CD8-positive, alpha-beta T cell (primary cell): ENCODE measurements at places on chromosomes 3 and 15.

DNA sequence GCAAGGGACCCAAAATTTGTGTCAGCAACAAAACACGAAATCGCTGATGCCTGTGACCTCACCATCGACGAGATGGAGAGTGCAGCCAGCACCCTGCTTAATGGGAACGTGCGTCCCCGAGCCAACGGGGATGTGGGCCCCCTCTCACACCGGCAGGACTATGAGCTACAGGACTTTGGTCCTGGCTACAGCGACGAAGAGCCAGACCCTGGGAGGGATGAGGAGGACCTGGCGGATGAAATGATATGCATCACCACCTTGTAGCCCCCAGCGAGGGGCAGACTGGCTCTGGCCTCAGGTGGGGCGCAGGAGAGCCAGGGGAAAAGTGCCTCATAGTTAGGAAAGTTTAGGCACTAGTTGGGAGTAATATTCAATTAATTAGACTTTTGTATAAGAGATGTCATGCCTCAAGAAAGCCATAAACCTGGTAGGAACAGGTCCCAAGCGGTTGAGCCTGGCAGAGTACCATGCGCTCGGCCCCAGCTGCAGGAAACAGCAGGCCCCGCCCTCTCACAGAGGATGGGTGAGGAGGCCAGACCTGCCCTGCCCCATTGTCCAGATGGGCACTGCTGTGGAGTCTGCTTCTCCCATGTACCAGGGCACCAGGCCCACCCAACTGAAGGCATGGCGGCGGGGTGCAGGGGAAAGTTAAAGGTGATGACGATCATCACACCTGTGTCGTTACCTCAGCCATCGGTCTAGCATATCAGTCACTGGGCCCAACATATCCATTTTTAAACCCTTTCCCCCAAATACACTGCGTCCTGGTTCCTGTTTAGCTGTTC lies 34.9 kb downstream of the CHDH start:
- no peak for DNase-seq

GRCh38 chr3:167716920-167717319 lies 17.8 kb downstream of the PDCD10 start:
- no peak for DNase-seq

GRCh38 chr3:26559227-26559626 lies 63.3 kb upstream of the LRRC3B start:
- no peak for DNase-seq

- no peak for DNase-seq
These were observed 39.1 kb downstream of the HCN4 start for GRCh38 chr15:73329501-73330200.

GRCh38 chr3:86175593-86176444 lies 815.1 kb downstream of the VGLL3 start:
- no peak for DNase-seq

DNA sequence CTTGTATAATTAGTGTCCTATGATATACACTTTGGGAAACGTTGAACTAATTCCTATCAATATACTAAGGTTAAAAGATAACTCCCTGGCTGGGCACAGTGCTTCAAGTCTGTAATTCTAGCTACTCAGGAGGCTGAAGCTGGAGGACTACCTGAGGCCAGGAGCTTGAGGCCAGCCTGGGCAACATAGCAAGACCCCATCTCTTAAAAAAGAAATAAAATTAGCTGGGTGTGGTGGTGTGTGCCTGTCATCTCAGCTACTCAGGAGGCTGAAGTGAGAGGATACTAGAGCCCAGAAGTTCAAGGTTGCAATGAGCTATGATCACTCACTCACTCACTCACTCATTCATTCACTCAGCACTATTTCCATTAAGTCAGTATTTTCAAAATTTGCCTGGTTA lies 55.2 kb downstream of the SLC12A6 start:
- DNase-seq = no peak

DNA sequence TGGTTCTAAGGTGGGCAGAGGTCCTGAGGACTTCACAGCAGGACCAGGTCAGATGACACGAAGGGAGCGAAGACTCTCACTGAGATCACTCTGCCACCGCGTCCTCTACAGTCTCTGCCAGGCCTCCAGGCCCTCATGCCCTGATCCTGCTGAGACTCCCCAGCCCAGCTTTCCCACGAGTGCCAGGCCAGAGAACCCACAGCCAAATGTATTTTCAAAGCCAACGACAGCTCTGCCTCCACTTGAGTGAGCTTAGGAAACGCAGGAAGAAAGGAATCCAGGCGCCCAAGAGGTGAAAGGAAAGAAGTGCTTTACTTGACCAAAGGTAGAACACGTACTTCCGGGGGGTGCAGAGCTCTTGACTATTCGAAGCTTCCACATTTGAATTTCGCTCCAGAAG lies 275.0 kb downstream of the XXYLT1 start:
- no peak for DNase-seq

- no peak for DNase-seq
These were observed 343.0 kb upstream of the THRB start for GRCh38 chr3:24837601-24838000.

DNA sequence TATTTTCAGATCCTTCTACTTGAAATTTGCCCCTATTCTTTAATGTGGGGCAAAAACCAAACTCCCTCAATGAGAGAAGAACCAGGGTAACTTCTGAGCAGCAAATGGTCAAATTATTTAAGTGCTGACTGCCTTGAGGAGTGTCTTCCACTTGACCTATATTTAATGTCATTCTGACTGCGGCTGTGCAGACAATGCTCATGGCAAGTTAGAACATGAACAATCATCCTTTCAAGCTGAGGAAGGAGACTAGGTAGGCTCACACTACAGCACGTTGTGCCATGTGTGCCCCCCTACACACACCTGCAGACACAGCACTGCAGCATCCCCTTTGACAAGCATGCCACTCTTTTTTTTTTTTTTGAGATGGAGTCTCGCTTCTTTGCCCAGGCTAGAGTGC lies 98.2 kb downstream of the OSBPL10 start:
- no peak for DNase-seq

DNA sequence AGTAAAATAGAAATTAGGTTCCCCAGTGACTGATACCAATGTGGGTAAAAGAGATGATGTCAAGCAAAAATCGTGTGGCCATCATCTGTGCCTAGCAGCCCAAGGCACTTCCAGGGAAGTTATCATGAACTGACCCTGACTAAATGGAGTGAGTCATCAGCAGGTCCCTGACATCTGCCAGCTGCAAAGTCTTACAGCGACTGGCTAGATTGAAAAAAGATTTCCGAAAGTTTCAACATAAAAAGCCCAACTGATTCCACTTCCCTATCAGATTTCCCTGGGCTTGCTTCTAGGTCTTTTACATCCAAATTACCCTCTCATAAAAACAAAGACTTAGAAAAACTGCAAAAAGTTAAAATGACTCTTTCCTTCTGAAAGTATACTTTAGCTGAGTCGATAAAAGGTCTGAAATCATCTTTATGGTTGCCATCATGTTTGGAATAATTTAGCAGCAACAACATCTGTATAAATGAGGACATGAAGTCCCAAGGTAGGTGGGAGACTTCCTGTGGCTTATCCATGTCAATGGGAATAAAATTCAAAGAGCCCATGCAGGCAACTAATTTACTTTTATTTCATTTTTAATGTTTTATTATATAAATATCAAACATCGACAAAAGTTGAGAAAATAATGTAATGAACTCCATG lies 342.8 kb downstream of the ERC2 start:
- no peak for DNase-seq

GRCh38 chr15:78233496-78233895 lies 869 bp downstream of the ACSBG1 start:
- no peak for DNase-seq

- no peak for DNase-seq
These were observed 57.5 kb downstream of the RBPMS2 start for GRCh38 chr15:64717735-64718495.

GRCh38 chr3:11136116-11136515 lies 18.2 kb upstream of the HRH1 start:
- no peak for DNase-seq

DNA sequence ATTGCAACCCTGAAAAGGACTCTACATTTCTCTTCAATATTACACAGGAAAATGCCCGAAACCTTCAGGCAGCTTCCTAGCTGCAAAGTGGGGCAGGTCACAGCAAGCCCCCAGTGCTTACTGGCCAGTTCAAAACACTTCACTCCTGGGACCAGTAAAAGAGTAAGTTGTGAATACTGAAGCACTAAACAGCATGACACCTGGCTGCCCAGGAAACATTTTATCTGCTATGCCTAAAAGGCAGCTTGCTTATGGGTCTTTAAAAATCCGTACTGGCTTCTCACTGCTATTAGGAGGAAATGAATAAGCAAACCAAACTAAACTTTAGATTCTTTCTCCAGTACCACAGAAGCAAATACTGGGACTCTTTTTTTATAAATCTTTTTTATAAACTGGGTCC lies 457.9 kb upstream of the ALCAM start:
- DNase-seq = no peak

- peak; percentile 30 for DNase-seq
These were observed 79.8 kb downstream of the ABHD5 start for GRCh38 chr3:43770426-43771103.

DNA sequence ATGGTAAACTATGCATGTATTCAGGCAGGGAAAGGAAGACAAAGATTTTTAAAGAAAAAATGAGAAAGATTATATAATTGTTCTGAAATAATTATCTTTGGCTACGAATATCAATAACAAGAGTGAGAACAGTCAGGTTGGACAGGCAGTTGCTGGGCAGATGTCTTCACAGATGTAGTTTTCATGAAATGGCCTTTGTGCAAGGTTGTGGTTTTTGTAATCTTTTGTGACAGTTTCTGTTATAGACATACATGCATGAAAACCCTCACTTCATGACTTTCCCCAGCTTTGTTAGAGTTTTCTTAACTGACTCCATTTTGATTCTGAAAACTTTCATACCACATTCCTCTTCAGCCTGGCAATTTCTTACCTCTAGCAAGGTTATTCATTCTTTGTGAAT lies 34.9 kb upstream of the SLC25A36 start:
- no peak for DNase-seq

GRCh38 chr3:13608969-13609725 lies 60.2 kb downstream of the FBLN2 start:
- no peak for DNase-seq

DNA sequence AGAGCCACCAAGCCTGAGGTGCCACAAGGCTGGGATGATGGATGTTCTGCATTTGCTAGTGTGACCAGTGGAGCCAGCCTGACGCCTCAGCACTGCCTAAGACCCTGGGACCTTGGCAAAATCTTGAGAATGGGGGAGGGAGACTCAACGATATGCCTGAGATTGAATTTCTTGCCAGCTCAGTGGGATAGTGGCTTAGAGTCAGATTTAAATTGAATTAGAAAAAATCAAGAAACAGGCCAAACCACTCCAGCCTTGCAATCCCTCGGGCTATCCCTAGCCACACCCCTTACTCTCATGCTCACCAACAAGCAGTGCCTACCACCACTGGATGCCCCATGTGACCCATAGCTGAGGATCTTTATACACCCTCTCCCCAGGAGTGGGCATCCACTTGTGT lies 18.7 kb upstream of the PDE8A start:
- no peak for DNase-seq

DNA sequence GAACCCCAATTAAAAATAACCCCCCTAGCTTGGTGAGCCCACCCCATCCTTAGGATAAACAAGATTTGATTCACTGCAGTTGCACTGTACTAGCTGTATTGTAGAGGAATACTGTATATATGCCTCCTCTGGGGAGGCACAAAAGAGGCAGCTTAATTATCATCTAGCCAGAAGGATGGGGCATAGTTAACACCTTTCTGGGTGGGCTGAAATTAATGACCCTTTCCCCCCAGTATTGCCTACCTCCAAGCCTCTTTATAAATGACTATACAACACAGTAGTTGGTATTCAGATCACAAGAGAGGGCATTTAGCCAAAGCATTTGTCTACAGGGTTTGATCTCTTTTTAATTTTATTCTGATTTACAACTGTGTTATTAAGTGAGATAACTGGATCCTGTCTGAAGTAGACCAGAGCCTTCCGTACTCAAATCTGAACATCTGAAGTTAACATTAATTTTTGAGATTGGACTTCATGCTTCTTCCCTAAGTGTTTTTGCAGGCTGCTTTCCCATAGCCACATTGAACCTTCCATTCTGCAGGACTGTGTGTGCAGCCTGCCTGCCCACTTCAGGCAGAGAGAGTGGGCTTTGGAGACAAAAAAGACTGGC lies 807.0 kb upstream of the ARRDC4 start:
- no peak for DNase-seq

GRCh38 chr3:63042833-63043232 lies 167.6 kb upstream of the CADPS start:
- no peak for DNase-seq

DNA sequence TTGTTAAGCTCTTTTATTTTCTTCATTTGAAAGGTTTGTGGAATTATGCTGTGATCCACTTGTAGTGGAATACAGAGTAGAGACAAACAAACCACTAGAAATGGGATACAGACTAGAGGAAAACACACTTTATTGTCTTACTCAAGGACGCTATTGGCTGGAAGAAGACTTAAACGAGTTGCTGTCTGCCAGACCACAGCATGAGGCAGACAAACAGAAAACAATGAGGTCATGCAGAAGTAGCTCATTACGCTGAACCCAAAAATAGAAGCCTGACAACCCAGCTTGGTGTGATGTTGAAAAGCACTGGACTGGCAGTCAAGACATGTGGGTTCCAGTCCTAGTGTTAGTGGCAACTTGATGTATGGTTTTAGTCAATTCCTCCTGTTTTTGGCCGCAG lies 62.4 kb upstream of the P3H2 start:
- DNase-seq = no peak

GRCh38 chr3:149198611-149199010 lies 23.0 kb downstream of the CP start:
- no peak for DNase-seq

- DNase-seq = peak; percentile 31
These were observed 46.6 kb upstream of the RASGRP1 start for GRCh38 chr15:38611228-38611627.

DNA sequence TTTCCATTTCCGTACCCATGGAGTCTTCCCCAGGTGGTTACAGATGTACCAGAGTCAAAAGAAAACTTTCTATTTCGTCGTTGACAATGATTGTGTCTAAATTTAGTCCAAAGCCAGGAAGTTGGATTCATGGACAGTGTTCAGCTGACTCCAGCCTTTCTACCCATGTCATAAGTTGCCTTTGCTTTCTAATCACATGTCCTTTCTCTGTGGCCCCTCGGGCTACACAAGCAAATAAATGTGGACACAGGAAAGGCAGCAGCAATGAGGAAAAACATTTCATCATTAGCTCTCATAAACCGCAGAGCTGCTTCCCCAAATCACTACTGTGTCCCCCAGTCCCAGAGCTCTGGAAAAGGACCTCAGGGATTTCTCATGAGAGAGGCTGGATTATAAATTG lies 82.0 kb downstream of the USF3 start:
- no peak for DNase-seq

DNA sequence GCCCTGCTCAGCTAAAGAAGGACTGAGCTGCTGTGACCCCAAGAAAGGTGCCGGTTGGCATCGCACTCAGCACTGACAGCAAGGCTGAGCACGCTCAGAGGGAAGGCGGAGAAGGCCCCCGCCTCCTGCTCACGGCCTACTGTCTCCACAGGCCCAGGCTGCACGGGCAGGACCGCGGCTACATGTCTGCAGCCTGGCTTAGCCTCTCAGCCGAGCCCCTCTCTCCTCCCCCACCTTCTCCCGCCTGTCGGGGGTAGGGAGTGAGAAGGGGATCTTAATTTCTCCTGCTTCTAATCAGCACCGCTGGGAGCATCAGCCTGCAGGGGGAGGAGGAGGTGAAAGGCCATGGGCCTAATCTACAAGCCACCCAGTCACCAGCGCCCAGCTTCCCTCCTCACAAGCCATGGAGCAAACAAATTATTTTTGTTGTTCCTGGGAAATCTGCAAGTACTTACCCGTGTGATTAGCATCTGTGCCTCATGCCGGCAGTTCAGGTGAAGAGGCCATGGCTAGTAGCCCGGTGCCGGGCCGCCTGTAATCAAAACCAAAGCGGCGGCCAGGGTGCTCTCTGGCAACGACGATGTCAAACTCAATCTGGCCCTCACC lies 68.1 kb downstream of the EPHB3 start:
- no peak for DNase-seq

GRCh38 chr3:117114517-117115265 lies 405.1 kb downstream of the TUSC7 start:
- no peak for DNase-seq
